Posterior cingulate gyrus (tissue), 11 donors: ENCODE measurements at places on chromosomes 4 and X.
A peak's percentile ranks its signal among the peaks of the same experiment; 100 is the strongest.

- no peak for DNase-seq
Observed at GRCh38 chrX:53283099-53283498, 1.7 kb upstream of the IQSEC2 start.

- DNase-seq, result no peak
Observed at GRCh38 chr4:9927341-9928007, 93.8 kb downstream of the SLC2A9 start.

- peak; percentile 95 for DNase-seq
Observed at GRCh38 chr4:92305148-92305877, 1.5 kb downstream of the GRID2 start.

GRCh38 chrX:17839269-17839668 lies 21.8 kb downstream of the RAI2 start:
- DNase-seq, result no peak

DNA sequence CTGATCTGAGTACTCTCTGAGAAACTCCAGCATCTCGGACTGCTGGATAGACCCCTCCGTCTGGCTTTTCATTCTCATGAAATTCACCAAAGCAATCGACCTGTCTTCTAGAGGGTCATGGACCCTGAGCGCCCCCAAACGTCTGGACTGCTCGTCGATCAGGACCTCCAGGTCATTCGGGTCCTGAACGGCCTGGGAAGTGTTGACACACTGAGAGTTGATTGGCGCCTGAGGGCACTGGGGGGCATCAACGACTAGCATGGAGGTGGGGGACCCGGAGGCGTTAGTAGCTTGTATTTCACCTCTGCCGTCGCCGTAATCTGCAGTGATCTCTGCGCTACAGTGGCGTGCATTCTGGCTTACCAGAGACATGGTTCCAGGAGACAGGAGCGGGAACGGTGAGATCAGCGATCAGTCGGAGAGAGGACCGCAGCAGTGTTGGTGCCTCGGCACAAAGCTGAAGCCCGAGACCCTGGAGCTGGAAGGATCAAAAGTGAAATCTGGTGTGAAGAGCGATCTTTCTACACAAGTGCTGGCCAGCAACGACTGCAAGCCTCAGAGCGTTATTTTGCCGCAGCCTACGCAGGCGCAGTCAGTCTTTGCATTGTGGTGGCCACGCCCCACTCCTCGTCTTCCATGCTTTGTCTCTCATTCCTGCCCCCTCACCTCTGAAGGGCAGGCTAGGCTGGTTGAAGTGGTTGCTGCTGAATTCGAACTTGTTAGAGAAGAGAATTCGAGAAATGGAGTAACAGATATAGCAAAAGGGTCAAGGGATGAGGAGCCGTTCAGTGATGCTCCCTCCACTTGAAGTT lies at the start of gene MAGEE2:
Gene MAGEE2, minus strand, starts transcription at position 575 of the 812 bp plus-strand sequence. Its CDS starts 203 bp downstream, at position 372.
- DNase-seq, result peak; percentile 20

- no peak for DNase-seq
Observed at GRCh38 chr4:11337287-11337686, 91.4 kb downstream of the HS3ST1 start.

GRCh38 chr4:86895692-86896488 lies 3.7 kb upstream of the C4orf36 start:
- DNase-seq, result no peak

DNA sequence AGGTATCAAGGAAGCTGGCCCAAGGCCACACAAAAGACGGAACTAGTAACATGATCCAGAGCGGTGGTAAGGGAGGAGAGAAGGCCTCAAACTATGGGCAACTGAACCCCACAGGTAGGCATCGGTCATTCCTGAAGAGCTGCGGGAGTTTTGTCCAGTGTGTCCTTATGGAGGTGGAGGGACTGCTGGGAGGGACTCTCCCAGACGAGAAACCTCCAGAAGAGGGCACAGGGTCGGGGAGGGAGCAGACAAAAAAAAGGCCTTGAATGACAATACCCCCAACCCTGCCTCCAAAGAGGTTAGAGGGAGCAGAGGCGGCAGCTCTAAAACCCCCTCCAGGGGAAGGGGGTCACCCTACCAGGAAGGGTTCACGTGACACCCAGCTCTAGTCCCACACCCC lies 6.5 kb downstream of the PQBP1 start:
- no peak for DNase-seq

DNA sequence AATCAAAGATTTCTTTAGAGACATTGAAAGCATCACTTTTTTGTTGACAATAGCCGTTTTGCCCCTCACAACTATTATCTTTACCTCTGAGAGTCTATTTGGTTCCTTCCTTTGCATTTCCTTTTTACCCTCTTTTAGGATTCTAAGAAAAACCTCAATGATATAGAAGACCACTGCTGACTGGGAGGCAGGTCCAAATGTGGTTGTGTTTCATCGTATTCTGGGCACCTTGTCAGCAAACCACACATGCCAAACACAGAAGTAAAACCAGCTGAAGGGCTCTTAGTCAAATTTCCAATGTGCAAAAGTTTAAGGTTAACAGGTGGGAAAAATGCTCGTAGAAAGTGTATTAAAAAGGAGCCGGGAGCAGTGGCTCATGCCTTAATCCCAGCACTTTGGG lies 5.1 kb upstream of the PRMT9 start:
- no peak for DNase-seq

GRCh38 chrX:25009407-25009806 lies 6.4 kb downstream of the ARX start:
- no peak for DNase-seq

- DNase-seq, result no peak
Observed at GRCh38 chr4:118826723-118827444, 9.0 kb downstream of the SEC24D start.

DNA sequence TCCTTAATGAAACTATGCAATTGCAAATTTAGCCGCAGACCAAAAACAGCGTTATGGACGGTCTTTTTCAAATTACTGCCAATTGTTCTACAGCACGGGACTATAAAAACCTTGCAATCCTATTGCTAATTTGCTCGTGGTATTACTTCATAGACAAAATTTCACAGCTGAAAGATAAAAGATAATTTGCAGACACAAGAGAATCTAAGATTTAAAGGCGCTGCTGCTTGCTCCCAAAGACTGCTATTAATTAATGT lies 1.4 kb upstream of the CAMK2D start:
- DNase-seq, result no peak

- DNase-seq, result no peak
Observed at GRCh38 chr4:83192634-83193033, 78.1 kb upstream of the PLAC8 start.

DNA sequence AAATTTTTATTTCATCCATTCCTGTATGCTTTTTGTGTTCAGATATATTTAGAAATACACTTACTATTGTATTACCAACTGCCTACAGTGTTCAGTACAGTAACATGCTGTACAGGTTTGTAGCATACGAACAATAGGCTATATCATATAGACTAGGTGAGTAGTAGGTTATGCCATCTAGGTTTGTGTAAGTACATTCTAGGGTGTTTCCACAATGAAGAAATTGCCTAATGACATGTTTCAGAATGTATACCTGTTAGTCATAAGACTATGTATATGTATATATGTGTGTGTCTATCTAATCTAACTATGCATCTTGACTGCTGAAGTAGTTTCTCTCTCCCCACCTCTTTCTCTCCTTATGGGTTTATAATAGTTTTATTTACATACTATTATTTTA lies 51.5 kb upstream of the BTC start:
- no peak for DNase-seq

GRCh38 chr4:26721685-26722084 lies 137.8 kb downstream of the TBC1D19 start:
- no peak for DNase-seq

GRCh38 chr4:172011196-172011595 lies 198.0 kb downstream of the GALNTL6 start:
- no peak for DNase-seq

DNA sequence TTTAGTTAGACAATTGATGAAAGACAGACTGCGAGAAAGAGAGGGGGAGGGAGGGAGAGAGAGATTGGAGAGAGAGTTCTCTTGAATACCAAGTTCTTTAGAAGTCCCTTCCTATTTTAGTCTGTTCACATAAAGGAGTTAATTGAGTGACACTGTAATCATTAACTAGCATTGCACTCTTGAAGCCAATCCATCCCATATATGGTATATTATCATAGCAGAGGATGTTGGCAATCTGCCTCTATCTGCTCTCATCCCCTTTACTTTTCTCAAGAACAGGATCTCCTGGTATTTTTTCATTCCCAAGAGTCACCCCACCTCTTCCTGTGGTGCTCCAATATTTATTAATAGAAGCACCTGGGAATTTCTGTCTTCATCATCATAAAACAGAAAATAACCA lies 959.6 kb upstream of the NDST4 start:
- no peak for DNase-seq

DNA sequence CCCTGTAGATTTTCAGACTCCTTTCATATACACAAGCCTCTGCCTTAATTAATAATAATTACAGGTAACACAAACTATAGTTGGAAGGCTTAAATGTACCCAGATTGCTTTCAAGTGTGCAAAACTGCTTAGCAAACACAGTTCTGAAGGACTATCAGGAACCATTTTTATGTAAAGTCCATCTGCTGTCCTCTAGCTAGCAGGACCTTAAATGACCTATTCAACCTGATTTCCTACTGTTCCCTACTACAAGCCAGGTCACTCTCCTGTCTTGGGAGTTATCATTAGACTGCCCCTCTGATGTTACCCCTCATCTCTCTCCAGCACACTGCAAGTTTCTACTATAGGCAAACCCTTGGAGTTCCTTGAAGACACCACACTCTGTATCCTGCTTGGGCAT lies 157.3 kb downstream of the GBA3 start:
- no peak for DNase-seq

DNA sequence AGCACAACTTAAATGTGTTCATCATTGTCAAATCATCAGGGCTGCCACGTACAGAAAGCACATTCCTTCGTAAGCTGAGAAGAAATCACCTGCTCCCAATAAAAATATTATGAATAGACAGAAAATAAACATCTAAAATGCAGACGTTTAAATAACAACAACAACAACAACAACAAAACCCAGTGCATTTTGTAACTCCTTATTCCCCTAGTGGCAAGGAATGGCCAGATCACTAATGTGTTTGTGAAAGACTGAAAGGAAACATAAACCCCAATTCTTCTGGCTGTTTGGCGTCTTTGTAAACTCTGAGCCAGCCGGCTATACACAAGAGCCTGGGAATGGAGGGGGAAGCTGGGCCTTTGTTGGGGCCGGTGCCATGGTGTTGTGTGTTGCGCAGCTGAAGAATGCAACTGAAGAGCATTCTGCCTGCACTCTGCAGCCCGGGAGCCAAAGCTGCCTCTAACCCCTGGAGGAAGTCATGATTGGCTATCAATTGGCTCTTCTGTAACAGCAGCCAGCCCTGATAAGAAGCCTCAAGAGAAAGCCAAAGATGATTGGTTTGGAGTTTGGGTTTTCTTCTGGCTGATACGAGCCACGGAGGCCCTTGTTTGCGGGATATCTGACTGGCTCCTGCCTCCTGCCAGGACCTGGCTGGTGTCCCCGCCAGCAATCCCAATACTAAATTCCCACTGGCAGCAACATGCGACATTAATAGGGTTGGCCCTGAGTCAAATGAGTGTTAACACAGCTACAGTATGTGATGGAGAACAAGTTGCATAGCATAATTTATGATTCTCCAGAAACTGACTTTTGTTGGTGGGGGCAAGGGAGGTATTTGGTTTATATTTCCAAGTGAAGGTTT lies 89.7 kb upstream of the TFDP3 start:
- DNase-seq, result no peak

DNA sequence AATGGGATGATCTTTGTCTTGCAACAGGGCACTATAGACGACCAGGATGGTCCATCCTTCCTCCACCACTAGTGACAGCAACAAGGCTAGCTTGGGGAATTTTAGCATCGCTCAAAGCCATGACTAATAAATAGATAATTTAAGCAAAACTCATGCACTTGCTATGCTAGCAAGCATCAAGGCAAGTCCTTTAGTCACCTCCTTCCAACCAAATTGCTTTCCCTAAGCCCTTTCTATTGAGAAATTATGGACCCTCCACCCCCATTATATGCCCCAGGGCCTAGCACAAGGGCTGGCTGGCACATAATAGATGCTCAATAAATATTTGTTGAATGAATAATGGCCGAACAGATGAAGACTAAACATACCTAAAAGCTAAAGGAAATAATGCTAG lies 28.6 kb downstream of the SLC16A2 start:
- DNase-seq, result no peak

DNA sequence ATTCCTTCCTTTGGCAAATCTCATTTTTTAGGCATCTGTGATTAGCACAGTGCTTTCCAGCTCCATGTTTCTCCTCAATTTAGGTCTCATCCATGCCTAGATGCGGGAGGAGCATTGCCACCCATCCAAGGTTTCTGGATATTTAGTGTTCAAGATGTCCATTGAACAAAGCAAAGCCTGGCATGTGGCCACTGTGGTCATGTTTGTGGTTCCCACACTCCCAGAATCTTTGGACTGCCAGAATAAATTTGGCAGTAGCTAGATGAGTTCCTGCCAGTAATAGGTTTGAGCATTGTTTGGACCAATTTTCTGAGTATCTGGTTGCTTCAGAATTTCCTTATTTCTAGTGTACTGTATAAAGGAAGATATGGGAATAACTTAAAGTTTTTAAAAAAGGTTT lies 1124.1 kb downstream of the ADGRL3 start:
- peak; percentile 20 for DNase-seq

DNA sequence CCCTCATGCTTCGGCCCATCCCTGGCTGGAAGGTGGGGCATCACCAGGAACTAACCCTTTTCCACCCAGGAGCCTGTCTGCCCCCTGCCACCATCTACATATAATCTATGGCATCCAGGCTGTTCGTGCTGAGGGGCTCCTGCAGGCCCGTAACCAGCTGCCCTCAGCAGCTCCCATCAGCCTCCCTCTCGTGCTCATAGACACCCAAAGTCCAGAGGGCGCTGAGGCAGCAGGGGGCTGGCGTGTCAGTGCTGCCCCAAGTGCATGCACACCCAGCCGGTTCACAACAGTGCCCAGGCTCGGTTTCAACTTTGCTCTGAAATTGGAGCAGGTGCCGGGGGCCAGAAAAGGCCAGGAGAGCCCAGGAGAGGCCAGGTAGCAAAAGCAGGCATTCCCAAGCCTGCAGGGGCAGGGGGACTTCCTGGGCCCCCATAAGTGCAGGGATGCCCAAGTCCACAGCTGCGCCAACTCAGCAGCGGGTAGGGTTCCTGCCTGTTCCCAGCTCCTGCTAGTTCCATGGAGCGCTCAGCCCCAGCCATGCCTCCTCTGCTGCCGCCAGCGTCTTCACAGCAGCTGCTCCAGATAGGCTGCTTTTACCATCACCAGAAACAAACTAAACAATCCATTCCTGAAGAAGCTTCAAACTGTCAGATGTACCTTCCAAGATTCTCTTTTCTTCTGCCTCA lies 558.2 kb upstream of the GNPDA2 start:
- peak; percentile 93 for DNase-seq

GRCh38 chr4:3338976-3339531 lies 46.2 kb downstream of the RGS12 start:
- DNase-seq, result no peak

- no peak for DNase-seq
Observed at GRCh38 chr4:145177511-145177905, 2.9 kb downstream of the OTUD4 start.
